ENCODE measurements at places on chromosomes 7 and 10.

DNA sequence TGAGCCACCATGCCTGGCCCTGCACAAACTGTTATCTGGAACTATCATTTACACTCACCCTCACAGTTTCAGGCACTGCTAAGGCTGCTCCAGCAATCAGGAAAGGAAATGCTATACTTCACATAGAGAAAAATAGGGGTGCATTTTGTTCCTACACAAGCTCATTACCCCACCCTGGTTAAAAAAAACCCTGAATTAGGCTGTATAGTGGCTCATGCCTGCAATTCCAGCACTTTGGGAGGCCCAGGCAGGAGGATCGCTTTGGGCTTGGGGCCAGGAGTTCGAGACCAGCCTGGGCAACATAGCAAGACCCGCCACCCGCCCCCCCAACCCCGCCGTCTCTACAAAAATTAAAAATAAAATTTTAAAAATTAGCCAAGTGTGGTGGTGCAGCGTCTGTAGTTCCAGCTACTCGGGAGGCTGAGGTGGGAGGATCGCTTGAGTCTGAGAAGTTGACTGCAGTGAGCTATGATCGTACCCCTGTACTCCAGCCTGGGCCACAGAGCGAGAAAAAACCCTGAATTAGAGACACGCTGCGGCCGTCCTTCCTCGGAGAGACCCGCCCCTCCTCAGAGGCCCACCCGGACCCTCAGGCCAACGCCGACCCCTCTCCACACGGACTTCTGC, 539 bp downstream of the PTCD1 start:
- no peak for DNase-seq
- peaks cover 17% of the 10 kb centered on the region for H3K4me1 ChIP-seq
- peaks cover 24% of the 10 kb centered on the region for H3K36me3 ChIP-seq
- H3K27ac ChIP-seq, result peak overlapping the region; percentile 72
- peaks cover 4% of the 10 kb centered on the region for H3K27me3 ChIP-seq
- H3K4me3 ChIP-seq, result peak overlapping the region; percentile 98

DNA sequence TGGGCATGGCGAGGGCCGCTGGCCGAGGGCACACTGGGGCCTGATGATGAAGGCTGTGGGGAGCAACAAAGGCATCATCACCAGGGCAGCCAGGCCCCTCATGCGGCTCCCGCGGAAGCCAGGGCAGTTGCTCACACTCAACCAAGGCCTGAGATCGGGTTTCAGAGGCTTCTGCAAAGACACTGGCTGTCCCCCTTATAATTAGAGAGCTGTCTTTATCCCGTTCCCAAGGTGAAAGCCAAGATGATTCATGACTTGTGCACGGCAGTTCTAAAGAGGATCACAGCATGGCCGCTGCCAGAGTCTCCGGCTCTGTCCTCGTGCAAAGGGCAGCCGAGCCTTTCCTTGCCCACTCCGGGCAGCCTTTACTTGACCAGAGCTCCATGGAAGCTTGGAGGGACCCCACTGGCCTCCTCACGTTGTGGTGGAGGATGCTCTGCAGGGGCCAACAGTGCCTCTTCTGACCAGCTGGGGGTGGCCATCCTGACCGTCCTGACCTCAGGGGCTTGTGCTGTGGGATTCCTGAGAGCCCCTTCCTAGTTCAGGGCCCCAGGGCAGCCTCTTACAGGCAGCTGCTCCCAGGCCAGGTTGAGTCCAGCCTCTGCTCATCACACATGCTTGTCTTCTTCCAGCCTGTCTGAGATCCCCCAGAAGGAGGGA, 82.3 kb downstream of the PRKAG2 start:
- H3K4me3 ChIP-seq, result no peak overlapping the region
- H3K27me3 ChIP-seq, result peaks cover 2% of the 10 kb centered on the region
- no peaks in the 10 kb centered on the region for H3K36me3 ChIP-seq
- no peak for DNase-seq
- H3K4me1 ChIP-seq, result peaks cover 26% of the 10 kb centered on the region

- H3K27me3 ChIP-seq, result peaks cover 4% of the 10 kb centered on the region
- peak overlapping the region; percentile 16 for H3K4me3 ChIP-seq
- H3K27ac ChIP-seq, result peak overlapping the region; percentile 50
- H3K4me1 ChIP-seq, result peaks cover 6% of the 10 kb centered on the region
These were observed 21.8 kb downstream of the NT5C2 start for GRCh38 chr10:103171278-103171677.

DNA sequence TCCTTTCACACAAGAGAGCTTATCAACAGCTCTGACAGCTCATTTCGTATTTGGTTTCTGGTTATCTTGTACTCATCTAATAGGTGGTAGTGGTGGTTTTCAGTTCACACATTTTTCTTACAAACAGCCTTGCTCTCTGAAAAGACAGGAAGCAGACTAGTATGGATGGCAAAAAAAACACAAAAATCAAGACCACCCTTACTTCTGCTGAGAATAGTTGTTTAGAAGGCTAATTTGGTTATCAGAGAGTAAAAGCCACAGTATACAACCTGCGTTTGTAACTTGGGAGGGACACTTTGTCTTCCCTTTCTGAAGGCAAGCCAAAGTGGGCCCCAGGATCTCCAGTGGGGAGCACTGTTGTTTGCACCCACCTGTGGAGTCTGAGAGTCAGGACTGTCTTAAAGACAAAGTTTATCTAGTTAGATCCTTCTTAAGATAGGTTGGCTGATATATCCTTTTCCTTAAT, 68.0 kb downstream of the PIP4K2A start:
- H3K27ac ChIP-seq, result peak overlapping the region; percentile 99
- peaks cover 5% of the 10 kb centered on the region for H3K27me3 ChIP-seq
- peak overlapping the region; percentile 0 for H3K4me3 ChIP-seq
- DNase-seq, result no peak
- peaks cover 27% of the 10 kb centered on the region for H3K36me3 ChIP-seq
- H3K4me1 ChIP-seq, result peaks cover 78% of the 10 kb centered on the region

- DNase-seq, result no peak
- H3K4me3 ChIP-seq, result no peak overlapping the region
- H3K4me1 ChIP-seq, result no peaks in the 10 kb centered on the region
- H3K27ac ChIP-seq, result no peak overlapping the region
- peaks cover 1% of the 10 kb centered on the region for H3K27me3 ChIP-seq
- H3K36me3 ChIP-seq, result no peaks in the 10 kb centered on the region
These were observed 42.1 kb downstream of the KCNH2 start for GRCh38 chr7:150936018-150936417.

GRCh38 chr7:70505886-70506285, 626.1 kb upstream of the GALNT17 start:
- H3K27me3 ChIP-seq, result peaks cover 3% of the 10 kb centered on the region
- H3K36me3 ChIP-seq, result no peaks in the 10 kb centered on the region
- no peak for DNase-seq

GRCh38 chr7:110007320-110008063, 1083.4 kb upstream of the LRRN3 start:
- no peaks in the 10 kb centered on the region for H3K36me3 ChIP-seq
- DNase-seq, result no peak
- no peak overlapping the region for H3K4me3 ChIP-seq

GRCh38 chr10:29346296-29347001, 57.6 kb downstream of the LYZL1 start:
- no peak overlapping the region for H3K4me3 ChIP-seq
- H3K4me1 ChIP-seq, result peaks cover 8% of the 10 kb centered on the region
- H3K27ac ChIP-seq, result peak overlapping the region; percentile 24
- no peak for DNase-seq
- H3K36me3 ChIP-seq, result peaks cover 6% of the 10 kb centered on the region

DNA sequence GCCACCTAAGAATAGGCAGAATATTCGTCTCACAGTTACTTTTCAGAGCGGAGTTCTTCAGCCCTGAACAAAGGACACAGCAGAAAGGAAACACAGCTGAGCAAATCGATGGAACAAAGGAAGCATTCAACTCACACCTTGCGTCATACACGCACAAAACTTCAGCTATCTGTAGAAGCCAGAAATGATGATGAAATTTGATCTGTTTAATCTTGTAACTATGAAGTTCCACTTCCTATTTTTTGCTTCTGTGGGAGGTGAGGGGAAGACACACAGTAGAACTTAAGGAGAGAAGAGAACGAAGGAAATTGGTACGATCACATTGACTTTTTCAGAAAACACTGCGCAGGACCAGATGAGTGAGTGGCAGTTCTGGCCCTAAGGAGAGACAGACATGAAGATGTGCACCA, 26.2 kb downstream of the FAM171A1 start:
- H3K27ac ChIP-seq, result peak overlapping the region; percentile 98
- no peak for DNase-seq
- peak overlapping the region; percentile 53 for H3K4me3 ChIP-seq
- peaks cover 7% of the 10 kb centered on the region for H3K36me3 ChIP-seq
- H3K4me1 ChIP-seq, result peaks cover 49% of the 10 kb centered on the region

- H3K27me3 ChIP-seq, result no peaks in the 10 kb centered on the region
- peaks cover 15% of the 10 kb centered on the region for H3K4me1 ChIP-seq
- no peak for DNase-seq
- H3K36me3 ChIP-seq, result peaks cover 18% of the 10 kb centered on the region
These were observed 16.0 kb downstream of the TET1 start for GRCh38 chr10:68576118-68576517.

- peaks cover 1% of the 10 kb centered on the region for H3K27me3 ChIP-seq
- no peak overlapping the region for H3K27ac ChIP-seq
- H3K4me3 ChIP-seq, result no peak overlapping the region
- peaks cover 5% of the 10 kb centered on the region for H3K4me1 ChIP-seq
These were observed 29.7 kb upstream of the GTF2I start for GRCh38 chr7:74627661-74628411.

- H3K36me3 ChIP-seq, result peaks cover 14% of the 10 kb centered on the region
- H3K4me1 ChIP-seq, result peaks cover 4% of the 10 kb centered on the region
- H3K27me3 ChIP-seq, result no peaks in the 10 kb centered on the region
- no peak for DNase-seq
- H3K4me3 ChIP-seq, result no peak overlapping the region
- no peak overlapping the region for H3K27ac ChIP-seq
These were observed 9.3 kb downstream of the TCAF1 start for GRCh38 chr7:143892527-143893300.

DNA sequence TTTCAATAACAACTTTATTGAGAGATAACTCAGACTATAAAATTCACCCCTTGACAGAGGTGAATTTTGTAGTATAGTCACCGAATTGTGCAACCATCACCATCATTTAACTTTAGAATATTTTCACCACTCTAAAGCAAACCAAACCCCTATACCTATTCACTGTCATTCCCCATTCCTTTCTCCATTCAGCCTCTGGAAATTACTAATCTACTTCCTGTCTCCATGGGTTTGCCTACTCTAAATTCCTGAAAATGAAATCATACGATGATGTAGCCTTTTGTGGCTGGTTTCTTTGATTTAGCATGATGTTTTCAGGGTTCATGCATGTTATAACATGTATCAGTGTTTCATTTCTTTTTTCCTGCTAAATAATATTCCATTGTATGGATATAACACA, 15.6 kb upstream of the LMTK2 start:
- no peak for DNase-seq
- H3K27me3 ChIP-seq, result peaks cover 2% of the 10 kb centered on the region
- no peaks in the 10 kb centered on the region for H3K36me3 ChIP-seq
- H3K4me1 ChIP-seq, result no peaks in the 10 kb centered on the region
- H3K27ac ChIP-seq, result no peak overlapping the region

DNA sequence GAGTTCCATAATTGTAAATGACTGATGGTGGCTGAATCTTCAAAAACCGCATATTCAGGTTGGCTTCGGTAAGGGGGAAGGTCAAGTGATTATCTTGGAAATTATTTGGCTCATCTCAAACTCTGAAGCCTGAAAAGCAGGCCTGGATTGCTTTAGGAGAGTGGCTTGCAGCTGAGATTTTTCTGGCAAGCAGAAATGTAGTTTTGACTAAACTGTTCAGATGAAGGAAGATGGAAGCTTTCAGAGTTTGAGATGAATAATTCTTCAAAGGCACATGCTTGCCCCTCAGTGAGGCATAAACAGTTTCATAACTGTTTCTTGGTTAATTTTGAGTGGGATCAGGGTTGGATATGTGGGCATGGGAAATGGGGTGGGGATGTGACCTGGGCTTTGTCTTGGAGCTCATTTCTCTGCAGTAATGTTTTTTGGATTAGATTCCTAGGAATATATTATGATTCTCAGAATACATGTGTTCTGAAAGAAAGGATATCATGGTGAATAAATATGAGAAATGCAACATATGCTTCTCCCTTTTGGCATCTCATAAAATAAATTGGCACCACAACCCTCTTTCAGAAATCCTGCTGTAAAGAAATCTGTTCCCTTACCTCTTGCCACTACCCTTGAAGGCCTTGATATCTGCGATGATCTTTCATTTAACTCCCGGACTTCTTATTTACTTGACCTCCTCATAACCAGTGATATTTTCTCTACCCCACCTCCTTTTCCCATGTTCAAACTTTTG, 469.2 kb downstream of the ADRA2A start:
- no peak overlapping the region for H3K4me3 ChIP-seq
- DNase-seq, result no peak
- H3K36me3 ChIP-seq, result no peaks in the 10 kb centered on the region
- H3K27me3 ChIP-seq, result no peaks in the 10 kb centered on the region
- no peaks in the 10 kb centered on the region for H3K4me1 ChIP-seq

- no peak for DNase-seq
- no peaks in the 10 kb centered on the region for H3K36me3 ChIP-seq
- H3K4me3 ChIP-seq, result no peak overlapping the region
- no peak overlapping the region for H3K27ac ChIP-seq
- no peaks in the 10 kb centered on the region for H3K4me1 ChIP-seq
These were observed 38.1 kb upstream of the HBP1 start for GRCh38 chr7:107130487-107131220.

DNA sequence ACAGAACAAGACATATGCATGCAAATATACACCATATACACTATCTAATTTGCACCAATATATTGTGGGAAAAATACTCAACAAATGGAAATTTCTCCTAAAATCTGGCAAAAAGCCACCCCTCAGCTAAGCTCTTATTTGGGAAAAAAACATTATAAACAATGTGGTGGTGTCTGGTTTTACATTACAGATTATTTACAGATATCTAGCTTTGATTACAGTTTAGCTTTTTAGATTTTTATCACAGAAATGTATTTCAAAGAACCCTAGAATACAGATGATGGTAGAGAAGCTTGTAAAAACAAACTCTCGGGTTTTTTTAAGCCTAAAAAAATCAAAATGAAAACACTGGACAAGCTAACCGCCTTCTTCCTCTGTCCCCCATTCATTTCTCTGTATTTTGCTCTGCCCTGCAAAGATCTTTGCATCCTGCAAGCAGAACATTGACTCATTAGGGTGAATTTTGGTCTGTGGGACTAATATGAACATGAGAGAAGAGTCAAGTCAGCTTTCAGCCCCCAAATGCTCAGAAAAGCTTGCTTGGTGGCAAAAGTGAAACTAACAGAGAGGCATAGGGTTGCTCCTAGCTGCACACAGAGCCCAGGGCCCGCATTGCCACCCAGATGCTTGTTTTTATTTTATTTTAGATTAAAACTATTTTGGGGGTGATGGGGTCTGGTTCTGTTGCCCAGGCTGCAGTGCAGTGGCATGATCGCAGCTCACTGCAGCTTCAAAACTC, 88.8 kb upstream of the LYZL1 start:
- no peak for DNase-seq
- peaks cover 2% of the 10 kb centered on the region for H3K4me1 ChIP-seq
- peaks cover 1% of the 10 kb centered on the region for H3K27me3 ChIP-seq
- no peaks in the 10 kb centered on the region for H3K36me3 ChIP-seq

DNA sequence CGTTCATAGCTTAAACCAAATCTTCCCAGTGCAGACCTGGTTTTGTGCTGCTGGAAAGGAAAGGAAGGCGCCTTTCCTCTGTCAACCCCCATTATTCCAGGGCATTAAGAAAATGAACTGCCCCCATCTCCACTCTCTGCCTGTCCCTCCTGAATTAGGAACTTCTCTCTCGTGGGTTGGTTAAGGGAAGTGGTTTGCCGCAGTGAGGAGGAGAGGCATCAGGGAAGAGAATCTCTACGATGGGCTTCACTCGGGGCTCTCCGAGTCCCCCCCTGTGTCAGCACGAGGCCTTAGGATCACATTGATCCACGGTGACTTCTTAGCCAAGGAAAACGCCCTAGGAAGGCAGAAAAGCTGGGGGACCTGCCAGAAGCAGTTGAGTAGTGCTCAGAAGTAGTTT, 53.9 kb upstream of the LYZL2 start:
- no peak overlapping the region for H3K27ac ChIP-seq
- peaks cover 6% of the 10 kb centered on the region for H3K4me1 ChIP-seq
- H3K36me3 ChIP-seq, result no peaks in the 10 kb centered on the region
- no peak overlapping the region for H3K4me3 ChIP-seq

All from endothelial cell (in vitro differentiated cells).